ENCODE measurements at places on chromosomes 4 and X.

GRCh38 chr4:185945252-185945651 lies 123.7 kb upstream of the TLR3 start:
- no peak for DNase-seq

DNA sequence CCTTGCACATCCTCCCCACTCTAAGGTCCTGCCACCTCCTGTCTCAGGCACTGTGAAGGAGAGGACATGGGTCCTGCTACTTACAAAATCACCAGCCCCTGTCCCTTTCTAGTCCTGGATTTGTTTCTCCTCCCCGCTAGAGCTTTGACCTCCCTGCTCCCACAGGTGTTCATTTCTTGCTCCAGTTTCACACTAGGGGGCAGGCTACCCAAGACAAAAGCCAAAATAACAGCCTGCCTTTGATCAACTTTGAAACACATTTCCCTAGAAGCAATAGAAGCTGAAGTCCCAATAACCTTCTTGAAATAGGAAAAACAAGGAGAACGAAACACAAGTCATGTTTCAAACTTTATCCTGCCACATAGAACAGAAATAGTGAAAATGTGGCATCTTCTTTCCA lies 164.4 kb downstream of the QDPR start:
- DNase-seq = no peak

GRCh38 chr4:24856586-24856985 lies 56.3 kb downstream of the CCDC149 start:
- DNase-seq = no peak

- no peak for DNase-seq
These were observed 187.3 kb upstream of the INTU start for GRCh38 chr4:127445471-127445870.

- no peak for DNase-seq
These were observed 77.2 kb upstream of the DHRSX start for GRCh38 chrX:2577844-2578466.

Measured in posterior vena cava (tissue), 2 donors.